ENCODE measurements at places on chromosomes 1 and 21. TPM values are rescaled to one million over a fixed set of nuclear protein-coding genes. Genes with fewer than 3 reads are reported as not detected.
A peak's percentile ranks its signal among the peaks of the same experiment; 100 is the strongest.

DONSON gene
- polyA plus RNA-seq: 6.2 TPM

BATF3 gene
- polyA plus RNA-seq: 1.0 TPM

TBX19 gene
- 0.36 TPM for polyA plus RNA-seq

GBP6 gene
- polyA plus RNA-seq: 0.03 TPM

SLC2A1 gene
- polyA plus RNA-seq: 2.5 TPM

DNA sequence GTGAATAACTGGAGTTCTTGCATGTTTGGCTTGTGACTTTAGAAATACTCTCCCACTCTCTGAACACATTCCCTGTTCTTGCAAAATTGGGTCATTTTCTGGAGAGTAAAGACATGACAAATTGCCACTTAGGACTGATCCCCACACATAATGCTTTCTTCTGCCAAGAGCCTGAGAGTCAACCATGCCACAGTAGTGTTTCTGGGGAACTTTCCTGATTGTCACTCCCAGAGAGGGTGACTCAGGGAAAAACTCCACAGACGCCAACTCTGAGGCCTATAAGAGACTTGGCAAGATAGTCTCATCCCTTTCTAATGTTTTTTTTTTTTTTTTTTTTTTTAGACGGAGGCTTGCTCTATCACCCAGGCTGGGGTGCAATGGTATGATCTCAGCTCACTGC is 157.8 kb downstream of the ATG4C start:
- no peaks in the 10 kb centered on the region for H3K36me3 ChIP-seq
- H3K27me3 ChIP-seq: no peaks in the 10 kb centered on the region
- no peaks in the 10 kb centered on the region for H3K4me1 ChIP-seq
- H3K4me3 ChIP-seq: no peak overlapping the region
- H3K27ac ChIP-seq: no peak overlapping the region

DNA sequence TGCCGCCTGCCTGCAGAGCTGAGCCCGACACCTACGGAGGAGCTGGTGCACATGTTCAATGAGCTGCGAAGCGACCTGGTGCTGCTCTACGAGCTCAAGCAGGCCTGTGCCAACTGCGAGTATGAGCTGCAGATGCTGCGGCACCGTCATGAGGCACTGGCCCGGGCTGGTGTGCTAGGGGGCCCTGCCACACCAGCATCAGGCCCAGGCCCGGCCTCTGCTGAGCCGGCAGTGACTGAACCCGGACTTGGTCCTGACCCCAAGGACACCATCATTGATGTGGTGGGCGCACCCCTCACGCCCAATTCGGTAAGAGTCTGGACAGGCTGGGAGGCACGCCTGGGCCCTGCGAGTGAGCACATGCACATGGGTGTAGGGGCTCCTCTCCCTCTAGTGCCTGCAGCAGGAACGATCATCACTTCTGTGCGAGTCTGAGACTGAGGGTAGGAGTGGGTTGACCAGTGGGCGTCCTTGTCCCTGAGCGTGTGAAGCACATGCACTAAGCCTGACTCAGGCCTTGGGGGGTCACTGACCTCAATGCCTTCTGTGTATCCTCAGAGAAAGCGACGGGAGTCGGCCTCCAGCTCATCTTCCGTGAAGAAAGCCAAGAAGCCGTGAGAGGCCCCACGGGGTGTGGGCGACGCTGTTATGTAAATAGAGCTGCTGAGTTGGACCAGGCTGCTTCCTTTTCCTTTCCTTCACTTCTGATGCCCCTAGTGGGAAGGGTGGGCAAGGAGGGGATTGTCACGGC is 6.9 kb downstream of the DMAP1 start:
- no peak overlapping the region for H3K27ac ChIP-seq
- H3K4me3 ChIP-seq: no peak overlapping the region
- no peaks in the 10 kb centered on the region for H3K36me3 ChIP-seq
- no peaks in the 10 kb centered on the region for H3K4me1 ChIP-seq
- no peak for DNase-seq

- H3K4me3 ChIP-seq: peak within 1 kb of the TSS; percentile 55
- no peak within 1 kb of the TSS for H3K27ac ChIP-seq
- peaks cover 5% of the 10 kb centered on the region for H3K4me1 ChIP-seq
- H3K27me3 ChIP-seq: no peaks in the 10 kb centered on the region
- H3K36me3 ChIP-seq: no peaks in the 10 kb centered on the region
Observed at GRCh38 chr1:206469933-206470691, at the start of gene IKBKE. Gene IKBKE (plus strand): TSS chr1:206470476. CDS start chr1:206473228, 2,752 bp downstream.

DNA sequence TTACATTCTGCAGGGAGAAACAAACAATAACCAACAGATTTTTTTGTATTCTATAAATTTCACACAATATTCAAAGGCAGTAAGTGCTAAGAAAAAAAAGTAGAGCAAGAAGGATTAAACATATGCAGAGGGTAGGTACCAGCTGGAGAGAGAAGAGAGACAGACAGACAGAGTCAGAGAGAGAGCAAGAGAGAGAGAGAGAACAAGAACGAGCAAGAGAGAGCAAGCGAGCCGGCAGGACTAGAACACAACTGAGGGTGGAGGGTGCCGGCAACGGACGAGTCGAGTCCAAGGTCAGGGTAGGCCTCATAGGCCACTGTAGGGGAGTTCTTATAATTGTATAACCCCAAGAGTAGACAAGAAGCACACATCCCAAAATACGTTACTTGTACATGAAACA is 97.1 kb downstream of the RERE start:
- H3K4me3 ChIP-seq: no peak overlapping the region
- no peak overlapping the region for H3K27ac ChIP-seq
- peaks cover 5% of the 10 kb centered on the region for H3K4me1 ChIP-seq

GRCh38 chr1:73789965-73790364 is 408.0 kb downstream of the LRRIQ3 start:
- H3K36me3 ChIP-seq: no peaks in the 10 kb centered on the region
- no peak overlapping the region for H3K4me3 ChIP-seq
- no peaks in the 10 kb centered on the region for H3K4me1 ChIP-seq
- H3K27ac ChIP-seq: no peak overlapping the region
- DNase-seq: no peak

DNA sequence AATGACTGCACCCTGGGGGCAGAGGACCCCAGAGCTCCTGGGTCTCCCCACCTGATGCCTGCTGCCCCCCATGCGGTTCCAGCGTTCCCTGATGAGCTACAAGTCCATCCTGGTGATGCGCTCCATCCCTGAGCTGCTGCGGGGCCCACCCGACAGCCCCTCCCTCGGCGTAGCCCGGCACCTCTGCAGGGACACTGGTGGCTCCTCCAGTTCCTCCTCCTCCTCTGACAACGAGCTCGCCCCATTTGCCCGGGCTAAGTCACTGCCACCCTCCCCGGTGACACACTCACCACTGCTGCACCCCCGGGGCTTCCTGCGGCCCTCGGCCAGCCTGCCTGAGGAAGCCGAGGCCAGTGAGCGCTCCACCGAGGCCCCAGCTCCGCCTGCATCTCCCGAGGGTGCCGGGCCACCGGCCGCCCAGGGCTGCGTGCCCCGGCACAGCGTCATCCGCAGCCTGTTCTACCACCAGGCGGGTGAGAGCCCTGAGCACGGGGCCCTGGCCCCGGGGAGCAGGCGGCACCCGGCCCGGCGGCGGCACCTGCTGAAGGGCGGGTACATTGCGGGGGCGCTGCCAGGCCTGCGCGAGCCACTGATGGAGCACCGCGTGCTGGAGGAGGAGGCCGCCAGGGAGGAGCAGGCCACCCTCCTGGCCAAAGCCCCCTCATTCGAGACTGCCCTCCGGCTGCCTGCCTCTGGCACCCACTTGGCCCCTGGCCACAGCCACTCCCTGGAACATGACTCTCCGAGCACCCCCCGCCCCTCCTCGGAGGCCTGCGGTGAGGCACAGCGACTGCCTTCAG is 35.5 kb downstream of the TRIM11 start:
- H3K27ac ChIP-seq: peak overlapping the region; percentile 58
- no peaks in the 10 kb centered on the region for H3K27me3 ChIP-seq
- peak; percentile 39 for DNase-seq
- H3K4me1 ChIP-seq: peaks cover 19% of the 10 kb centered on the region

DNA sequence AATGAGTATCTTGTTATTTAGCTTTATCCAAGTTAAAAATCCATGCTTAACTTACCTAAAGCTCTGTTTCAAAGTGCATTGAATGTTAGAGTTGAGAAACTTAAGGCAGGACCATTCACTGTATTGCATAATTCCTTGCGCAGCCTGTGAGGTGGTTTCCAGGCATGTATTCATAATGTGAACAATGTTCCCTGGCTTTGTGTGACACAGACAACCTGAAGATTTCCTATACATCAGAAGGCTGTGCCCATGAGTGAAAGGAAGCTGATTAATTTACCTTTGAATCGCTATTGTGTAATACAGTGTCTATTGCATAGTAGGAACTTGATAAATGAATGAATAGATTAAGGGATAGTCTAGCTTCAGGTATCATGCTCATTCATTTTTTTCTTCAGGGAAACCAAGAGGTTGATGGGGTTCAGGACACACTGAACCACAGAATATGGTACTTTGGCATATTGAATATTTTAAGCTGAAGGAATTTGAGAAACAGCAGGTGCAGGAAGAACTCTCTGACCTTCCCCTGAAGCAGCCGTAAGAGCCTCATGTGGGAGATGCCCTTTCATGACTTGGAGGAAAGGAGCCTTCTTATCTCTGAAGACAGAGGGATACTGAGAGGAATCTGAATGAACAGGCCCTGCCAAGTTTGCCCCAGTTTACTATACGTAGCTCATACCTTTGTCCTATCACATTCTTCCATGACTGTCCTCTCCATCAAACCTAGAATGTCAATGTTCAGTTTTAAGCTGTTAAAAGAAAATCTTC is 88.6 kb upstream of the GNG12 start:
- H3K36me3 ChIP-seq: no peaks in the 10 kb centered on the region
- no peaks in the 10 kb centered on the region for H3K4me1 ChIP-seq
- no peak overlapping the region for H3K4me3 ChIP-seq
- H3K27me3 ChIP-seq: no peaks in the 10 kb centered on the region
- no peak overlapping the region for H3K27ac ChIP-seq

DNA sequence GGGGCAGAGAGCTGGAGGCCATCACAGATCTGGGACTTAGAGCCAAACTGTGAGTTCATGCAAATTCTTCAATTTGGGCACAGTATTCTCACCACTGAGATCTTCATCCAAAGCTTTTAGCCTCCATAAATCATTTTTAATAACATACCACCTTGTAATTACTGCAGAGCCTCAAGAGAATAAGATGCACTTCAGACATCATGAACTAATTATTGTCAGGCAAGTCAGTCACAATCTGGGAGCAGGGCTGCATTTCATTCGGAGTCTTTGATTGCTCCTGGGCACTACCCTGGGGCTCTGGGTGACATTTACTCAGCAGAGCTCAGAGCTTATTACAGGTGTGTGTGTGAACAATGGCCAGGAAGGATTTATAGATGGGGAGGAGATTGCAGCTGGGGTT is 623.7 kb downstream of the PTPRU start:
- no peaks in the 10 kb centered on the region for H3K36me3 ChIP-seq
- H3K27ac ChIP-seq: no peak overlapping the region
- no peak for DNase-seq
- peaks cover 8% of the 10 kb centered on the region for H3K27me3 ChIP-seq

- no peak overlapping the region for H3K4me3 ChIP-seq
- no peak overlapping the region for H3K27ac ChIP-seq
- H3K27me3 ChIP-seq: no peaks in the 10 kb centered on the region
- peaks cover 6% of the 10 kb centered on the region for H3K36me3 ChIP-seq
- no peaks in the 10 kb centered on the region for H3K4me1 ChIP-seq
- DNase-seq: peak; percentile 37
Observed at GRCh38 chr1:23083714-23084480, 64.6 kb downstream of the KDM1A start.

DNA sequence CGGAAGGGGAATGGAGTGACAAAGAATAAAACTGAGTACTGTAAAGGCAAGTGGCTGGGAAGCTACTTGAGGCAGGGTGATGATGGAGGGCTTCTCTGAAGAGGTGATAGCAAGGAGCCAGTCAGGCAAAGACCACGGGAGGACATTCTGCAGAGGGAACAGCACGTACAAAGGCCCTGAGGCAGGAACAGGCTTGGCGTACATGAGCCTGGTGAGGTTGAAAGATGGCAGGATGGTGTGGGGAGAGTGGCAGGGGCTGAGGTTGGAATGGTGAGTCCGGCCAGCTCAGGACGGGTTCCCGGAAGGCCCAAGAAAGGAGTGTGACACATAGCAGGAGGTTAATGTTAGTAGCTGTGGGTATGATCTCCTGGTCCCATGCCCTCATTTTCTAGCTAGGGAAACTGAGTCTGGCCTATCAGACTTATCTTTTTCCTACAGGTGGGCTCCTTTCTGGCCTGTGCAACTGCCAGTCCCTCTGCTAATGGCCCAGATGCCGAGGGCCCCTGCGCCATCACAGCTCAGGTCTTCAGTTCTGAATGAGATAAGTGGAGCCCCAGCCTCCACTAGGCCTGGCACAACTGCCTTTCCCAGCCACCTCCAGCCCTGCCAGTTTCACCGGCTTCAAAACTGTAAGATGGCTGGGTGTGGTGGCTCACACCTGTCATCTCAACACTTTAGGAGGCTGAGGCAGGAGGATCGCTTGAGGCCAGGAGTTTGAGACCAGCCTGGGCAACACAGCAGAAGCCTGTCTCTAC is 87.0 kb downstream of the VWA5B1 start:
- H3K27me3 ChIP-seq: no peaks in the 10 kb centered on the region
- no peak for DNase-seq
- H3K4me3 ChIP-seq: no peak overlapping the region
- no peaks in the 10 kb centered on the region for H3K4me1 ChIP-seq

DNA sequence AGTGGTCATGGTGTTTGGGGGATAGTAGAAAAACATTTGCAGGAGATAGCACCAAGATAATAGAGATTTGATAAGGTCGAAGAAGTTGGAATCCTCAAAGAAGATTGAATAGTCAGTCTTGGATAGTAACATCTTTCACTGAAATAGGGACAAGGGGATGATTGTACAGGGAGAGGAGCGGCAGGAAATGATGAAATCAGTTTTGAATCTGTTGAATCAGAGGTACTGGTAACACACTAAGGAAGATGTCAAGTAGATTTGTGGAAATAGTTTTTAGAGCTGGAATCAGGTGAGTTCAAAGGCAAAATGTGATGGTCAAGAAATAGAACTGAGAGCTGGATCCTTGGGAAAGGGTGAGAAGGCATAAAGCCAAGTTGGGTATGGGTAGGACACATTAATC is 26.5 kb downstream of the CAP1 start:
- H3K4me3 ChIP-seq: no peak overlapping the region
- H3K27me3 ChIP-seq: no peaks in the 10 kb centered on the region
- H3K27ac ChIP-seq: no peak overlapping the region
- no peak for DNase-seq

- no peaks in the 10 kb centered on the region for H3K27me3 ChIP-seq
- H3K36me3 ChIP-seq: no peaks in the 10 kb centered on the region
- H3K27ac ChIP-seq: peak overlapping the region; percentile 55
- no peaks in the 10 kb centered on the region for H3K4me1 ChIP-seq
- no peak overlapping the region for H3K4me3 ChIP-seq
Observed at GRCh38 chr1:159752135-159752580, 28.6 kb upstream of the DUSP23 start.

GRCh38 chr1:226457307-226457712 is 49.4 kb upstream of the PARP1 start:
- H3K4me3 ChIP-seq: no peak overlapping the region
- no peak for DNase-seq
- no peaks in the 10 kb centered on the region for H3K27me3 ChIP-seq
- no peak overlapping the region for H3K27ac ChIP-seq

GRCh38 chr1:233627376-233627775 is 13.5 kb downstream of the KCNK1 start:
- no peak for DNase-seq
- H3K27ac ChIP-seq: no peak overlapping the region
- H3K27me3 ChIP-seq: no peaks in the 10 kb centered on the region
- no peaks in the 10 kb centered on the region for H3K4me1 ChIP-seq

GRCh38 chr1:245382981-245383380 is 228.2 kb downstream of the KIF26B start:
- H3K4me3 ChIP-seq: no peak overlapping the region
- H3K36me3 ChIP-seq: no peaks in the 10 kb centered on the region

- no peaks in the 10 kb centered on the region for H3K4me1 ChIP-seq
- no peaks in the 10 kb centered on the region for H3K27me3 ChIP-seq
- H3K27ac ChIP-seq: no peak overlapping the region
- no peak overlapping the region for H3K4me3 ChIP-seq
Observed at GRCh38 chr1:6300342-6301048, 39.6 kb upstream of the GPR153 start.

All from psoas muscle (tissue), 8 donors.